Activated naive CD4-positive, alpha-beta T cell treated with anti-CD3 and anti-CD28 coated beads, Interleukin-2, amount 50 U/mL, for 16 hours (primary cell): ENCODE measurements at places on chromosomes 11 and 22.

GRCh38 chr11:72436661-72437060, 2.3 kb upstream of the CLPB start:
- DNase-seq = no peak

DNA sequence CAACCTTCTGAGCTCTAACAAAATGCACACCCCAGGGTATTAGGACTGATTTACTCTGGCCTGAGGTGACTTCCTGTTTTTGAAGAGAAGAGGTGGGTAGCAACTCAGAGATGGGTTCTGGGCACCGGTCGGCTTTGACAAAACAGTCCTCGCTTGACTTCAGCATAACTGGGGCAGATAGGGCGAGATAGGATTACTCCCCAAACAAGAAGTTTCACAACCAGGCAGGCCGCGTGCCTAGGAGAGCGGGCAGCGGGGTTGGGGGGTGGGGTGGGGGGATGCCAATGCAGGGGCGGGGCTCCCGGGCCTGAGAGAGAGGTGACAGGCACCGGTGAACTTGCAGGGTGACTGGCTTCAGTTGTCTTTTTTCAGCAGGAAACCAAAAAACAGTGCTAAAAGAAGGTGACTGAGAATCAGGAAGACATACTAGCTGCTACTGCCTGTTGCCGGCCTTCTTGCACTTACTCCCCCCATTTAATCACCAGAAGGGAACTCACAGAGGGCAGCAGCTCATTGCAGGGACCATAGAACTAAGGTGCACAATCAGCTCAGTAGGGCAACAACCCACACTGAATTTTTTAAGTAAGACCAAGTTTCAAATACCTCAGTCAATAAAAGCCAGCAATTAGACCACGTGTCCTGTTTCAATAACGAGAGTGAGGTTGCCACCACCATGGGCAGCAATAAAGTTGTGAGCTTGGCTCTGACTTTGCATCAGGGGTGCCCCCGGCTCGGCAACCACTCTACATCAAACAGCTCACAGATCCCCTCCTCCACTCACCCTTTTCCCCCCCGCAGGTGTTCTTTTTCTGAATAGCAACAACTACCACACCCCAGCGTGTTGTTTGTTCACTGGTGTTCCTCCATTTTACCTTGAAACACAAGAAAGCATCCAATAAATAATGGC, 37.2 kb upstream of the ETS1 start:
- DNase-seq = peak; percentile 66

DNA sequence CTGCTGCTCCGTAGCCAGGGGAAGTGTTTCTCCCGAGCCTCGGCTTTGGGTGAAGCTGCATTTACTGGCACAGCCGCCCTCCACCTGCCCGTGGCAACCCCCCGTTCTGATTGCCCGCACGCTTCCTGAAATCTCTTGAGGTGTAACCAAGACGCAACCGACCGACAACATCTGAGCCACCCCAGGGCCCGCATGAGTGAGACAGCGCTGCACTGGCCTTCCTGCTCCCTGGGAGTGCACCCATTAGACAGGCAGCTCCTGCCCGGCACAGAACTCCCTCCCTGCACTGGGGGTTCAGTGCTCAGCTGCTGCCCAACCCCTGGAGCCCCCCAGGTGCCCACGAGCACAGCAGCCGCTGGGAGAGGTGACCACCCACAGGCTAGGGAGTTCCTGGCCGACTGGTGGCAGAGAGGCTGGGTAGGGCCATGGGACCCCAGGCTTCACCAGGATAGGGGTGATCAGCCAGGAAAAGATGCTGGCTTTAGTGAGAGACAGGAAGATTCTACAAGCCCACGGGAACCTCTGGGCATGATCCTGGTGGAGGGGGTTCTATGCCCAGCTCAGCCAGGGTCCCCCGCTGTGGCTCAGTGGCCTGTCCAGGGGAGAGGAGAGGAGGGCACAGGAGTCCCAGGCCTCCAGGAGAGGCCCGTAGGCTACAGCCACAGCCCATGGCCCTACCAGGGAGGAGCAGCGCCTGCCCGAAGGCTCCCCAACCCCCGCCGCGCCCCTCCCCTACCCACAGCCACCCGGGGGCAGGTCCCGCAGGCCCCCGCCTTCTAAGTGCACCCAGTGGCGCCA, 14.6 kb downstream of the PLXNB2 start:
- no peak for DNase-seq

- no peak for DNase-seq
Observed at GRCh38 chr22:38861170-38861876, 10.7 kb downstream of the CBX6 start.

GRCh38 chr11:114738954-114739353, 60.6 kb downstream of the NXPE2 start:
- peak; percentile 12 for DNase-seq

GRCh38 chr11:126072801-126073594, 10.3 kb upstream of the CDON start:
- DNase-seq = no peak

DNA sequence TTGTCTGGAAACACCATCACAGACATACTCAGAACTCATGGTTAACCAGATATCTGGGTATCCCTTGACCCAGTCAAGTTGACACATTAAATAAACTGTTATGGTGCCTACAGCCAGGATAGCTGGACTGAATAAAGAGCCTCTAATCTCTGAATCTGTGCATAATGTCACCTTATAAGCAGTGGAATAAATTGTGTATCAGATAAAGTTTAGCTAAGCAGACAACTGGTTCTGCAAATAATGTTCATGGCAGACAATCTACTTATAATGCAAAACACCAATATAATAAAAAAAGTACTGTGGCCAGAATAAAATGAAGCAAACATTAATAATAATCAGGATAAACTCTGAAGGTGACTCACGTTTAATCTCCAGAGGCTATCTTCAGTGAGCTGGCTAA, 628.5 kb upstream of the FAT3 start:
- DNase-seq = no peak

DNA sequence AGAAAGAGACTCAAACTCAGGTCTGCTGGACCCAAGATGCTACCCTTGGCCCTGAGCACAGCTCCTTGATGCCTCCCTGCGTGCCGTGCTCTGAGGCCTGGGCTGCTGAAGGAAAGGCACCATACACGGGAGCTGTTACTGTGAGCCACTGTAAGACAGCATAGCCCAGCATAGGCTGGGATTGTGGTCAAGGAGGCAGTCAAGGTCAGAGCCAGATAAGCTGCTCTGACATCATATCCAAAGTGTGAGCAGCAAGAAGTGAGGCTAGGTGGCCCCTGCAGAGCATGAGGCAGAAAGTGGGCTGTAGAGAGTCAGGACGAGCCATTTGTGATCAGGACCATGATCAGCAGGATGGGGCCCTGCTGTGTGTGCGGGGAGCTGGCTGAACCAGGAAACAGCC, 7.7 kb downstream of the SLC22A8 start:
- no peak for DNase-seq

DNA sequence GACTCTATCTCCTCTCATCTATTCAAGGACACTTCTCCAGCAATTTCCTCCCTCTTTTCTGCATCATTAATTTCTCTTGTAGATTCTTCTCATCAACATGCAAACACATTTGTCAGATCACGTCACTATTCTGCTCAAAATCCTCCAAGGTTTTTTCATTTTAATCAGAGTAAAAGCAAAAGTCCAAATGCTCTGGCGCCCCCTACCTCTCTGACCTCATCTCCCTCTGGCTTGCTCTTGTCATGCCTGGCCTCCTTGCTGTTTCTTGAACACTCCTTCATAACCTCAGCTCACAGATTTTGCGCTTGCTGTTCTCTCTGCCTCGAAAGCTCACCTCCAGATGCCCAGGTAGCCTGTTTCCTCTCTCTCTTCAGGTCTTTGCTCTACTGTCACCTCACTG, 22.4 kb downstream of the RTCB start:
- DNase-seq = no peak

- DNase-seq = no peak
Observed at GRCh38 chr11:74849525-74850391, 99.1 kb downstream of the XRRA1 start.
